ENCODE measurements at places on chromosomes 2 and 18. TPM values are rescaled to one million over a fixed set of nuclear protein-coding genes. Genes with fewer than 3 reads are reported as not detected.

The ATP6V1B1 gene
- total RNA-seq = not detected

DNA sequence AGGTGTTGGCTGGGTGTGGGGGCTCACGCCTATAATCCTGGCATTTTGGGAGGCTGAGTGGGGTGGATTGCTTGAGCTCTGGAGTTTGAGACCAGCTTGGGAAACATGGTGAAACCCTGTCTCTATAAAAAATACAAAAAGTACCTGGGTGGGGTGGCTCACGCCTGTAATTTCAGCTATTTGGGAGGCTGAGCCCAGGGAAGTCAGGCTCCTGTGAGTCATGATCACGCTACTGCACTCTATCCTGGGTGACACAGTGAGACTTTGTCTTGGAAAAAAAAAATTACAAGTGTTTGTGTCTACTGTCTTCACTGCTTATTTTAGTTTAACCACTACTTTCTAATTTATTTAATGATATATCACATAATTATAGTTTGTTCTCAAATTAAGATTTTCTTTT is 62.7 kb upstream of the DOCK10 start:
- no peaks in the 10 kb centered on the region for H3K36me3 ChIP-seq
- DNase-seq = no peak
- H3K27ac ChIP-seq = no peak overlapping the region

GRCh38 chr2:98654699-98655495 is 46.5 kb downstream of the UNC50 start:
- peaks cover 41% of the 10 kb centered on the region for H3K36me3 ChIP-seq
- peak; percentile 76 for DNase-seq
- peak overlapping the region; percentile 88 for H3K27ac ChIP-seq
- peaks cover 78% of the 10 kb centered on the region for H3K4me1 ChIP-seq
- H3K27me3 ChIP-seq = no peaks in the 10 kb centered on the region
- H3K4me3 ChIP-seq = peak overlapping the region; percentile 51

DNA sequence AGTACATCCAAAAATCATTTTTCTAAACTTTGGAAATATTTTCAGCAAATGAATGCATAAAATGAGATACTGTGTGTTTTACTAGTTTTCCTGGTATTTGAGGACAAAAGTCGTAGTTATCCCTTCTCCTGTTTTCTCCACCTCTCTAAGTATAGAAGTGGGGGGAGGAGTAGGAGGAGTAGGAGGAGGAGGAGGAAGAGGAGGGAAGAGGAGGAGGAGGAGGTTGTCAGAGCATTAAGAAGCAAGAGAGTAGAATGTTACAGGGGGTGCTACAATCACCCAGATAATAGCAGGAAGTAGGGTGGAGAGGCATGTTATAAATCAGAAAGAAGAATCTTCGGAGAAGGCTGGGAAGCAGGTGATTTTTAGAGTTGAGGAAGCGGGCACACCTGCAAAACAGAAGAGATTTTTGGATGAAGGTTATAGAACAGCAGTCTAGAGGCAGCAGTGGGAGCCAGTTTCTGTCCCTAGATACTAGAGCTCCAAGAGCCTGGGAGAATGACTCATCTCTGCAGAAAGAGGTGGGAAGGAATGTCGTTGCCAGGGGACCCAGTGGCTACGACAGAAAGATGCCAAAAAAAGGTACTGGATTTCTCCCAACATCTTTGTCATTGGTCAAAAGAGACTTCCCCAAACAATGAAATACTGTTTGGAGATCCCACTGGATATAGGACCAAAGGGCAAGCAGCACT is 44.2 kb upstream of the AQP4 start:
- no peak overlapping the region for H3K27ac ChIP-seq
- DNase-seq = no peak
- no peak overlapping the region for H3K4me3 ChIP-seq
- H3K27me3 ChIP-seq = no peaks in the 10 kb centered on the region
- no peaks in the 10 kb centered on the region for H3K4me1 ChIP-seq
- no peaks in the 10 kb centered on the region for H3K36me3 ChIP-seq

The XIRP2 gene
- not detected for total RNA-seq

DNA sequence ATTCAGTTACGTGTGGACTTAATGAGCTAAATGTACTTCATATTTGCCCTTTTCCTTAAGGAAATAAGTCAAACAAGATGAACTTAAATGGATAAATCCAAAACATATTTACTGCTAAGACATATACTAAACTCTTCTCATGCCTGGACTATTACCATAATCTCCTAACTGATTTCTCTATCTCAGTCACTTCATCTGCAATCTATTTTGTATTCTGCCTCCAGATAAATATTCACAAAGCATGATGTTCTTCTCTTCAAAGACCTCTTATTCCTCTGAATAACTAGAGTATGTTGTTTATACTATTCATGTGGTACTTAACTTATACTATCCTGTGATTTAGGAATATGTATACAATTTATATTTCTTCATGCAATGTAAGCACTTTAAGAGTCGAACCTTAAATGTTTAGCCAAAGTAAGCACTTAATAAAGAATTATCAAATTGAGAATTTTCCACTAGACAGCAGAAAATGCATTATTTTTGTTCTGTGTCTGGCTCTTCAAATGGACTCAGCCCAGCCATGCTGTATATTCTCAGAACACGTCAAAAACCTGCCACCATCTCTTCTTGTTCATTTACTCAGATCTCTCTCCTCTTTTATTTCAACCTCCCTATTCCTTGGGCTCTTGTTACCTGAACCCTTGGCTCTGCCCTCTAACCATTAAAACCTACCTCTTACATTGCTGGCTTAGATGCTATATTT is 79.9 kb upstream of the ARHGAP28 start:
- H3K27me3 ChIP-seq = no peaks in the 10 kb centered on the region
- H3K27ac ChIP-seq = no peak overlapping the region
- no peak overlapping the region for H3K4me3 ChIP-seq
- DNase-seq = no peak

DNA sequence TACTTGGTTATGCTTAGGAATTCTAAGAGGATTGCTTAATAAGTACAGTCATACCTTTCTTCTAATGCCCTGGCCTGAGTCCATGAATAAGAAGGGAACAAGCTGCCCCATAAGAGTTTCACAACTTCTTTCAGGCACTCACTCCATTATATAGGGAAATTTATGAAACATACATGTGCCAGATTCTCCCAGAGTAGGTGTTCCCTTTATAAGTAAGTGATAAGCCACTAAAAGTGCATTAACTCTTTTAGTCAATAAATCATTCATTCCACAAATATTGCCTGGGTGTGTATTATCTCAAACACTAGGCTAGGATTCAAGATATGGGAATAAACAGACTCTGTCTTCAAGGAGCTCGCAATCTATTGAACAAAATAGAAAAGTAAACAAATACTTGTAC is 84.5 kb upstream of the RBBP8 start:
- no peak overlapping the region for H3K4me3 ChIP-seq
- no peak overlapping the region for H3K27ac ChIP-seq
- peaks cover 2% of the 10 kb centered on the region for H3K27me3 ChIP-seq
- no peak for DNase-seq
- H3K36me3 ChIP-seq = no peaks in the 10 kb centered on the region

GRCh38 chr18:54958704-54959625 is at the start of gene CCDC68:
Gene CCDC68, minus strand, starts transcription at chr18:54959461. Its CDS starts 16,670 bp downstream, at chr18:54942791.
- H3K4me3 ChIP-seq = no peak within 1 kb of the TSS
- peaks cover 45% of the 10 kb centered on the region for H3K27me3 ChIP-seq
- H3K4me1 ChIP-seq = peaks cover 3% of the 10 kb centered on the region

The CERKL gene
- 0.20 TPM for total RNA-seq

The LOXHD1 gene
- 0.45 TPM for total RNA-seq

The ANKRD30BL gene
- not detected for total RNA-seq

GRCh38 chr2:51953931-51954330 is 922.0 kb upstream of the NRXN1 start:
- no peaks in the 10 kb centered on the region for H3K4me1 ChIP-seq
- H3K4me3 ChIP-seq = no peak overlapping the region
- DNase-seq = no peak
- H3K36me3 ChIP-seq = no peaks in the 10 kb centered on the region
- no peaks in the 10 kb centered on the region for H3K27me3 ChIP-seq
